Uterine smooth muscle cell (primary cell): ENCODE measurements at places on chromosomes 1 and 21. TPM values are rescaled to one million over a fixed set of nuclear protein-coding genes. Genes with fewer than 3 reads are reported as not detected.

Gene TDRD10
- total RNA-seq = not detected in 2 replicates

Gene CDC42SE1
- total RNA-seq = 41.1 and 44.4 TPM in 2 replicates

Gene S100A7A
- total RNA-seq = not detected in 2 replicates

Gene MNDA
- not detected in 2 replicates for total RNA-seq

Gene GSTM5
- 1.00 and 1.5 TPM in 2 replicates for total RNA-seq

Gene ARHGAP30
- not detected in 2 replicates for total RNA-seq

Gene RHD
- total RNA-seq = 0.12 TPM in 1 of 2 replicates, not detected in the other

Gene NBPF4
- not detected in 2 replicates for total RNA-seq

Gene OXCT2
- 2.2 and 4.5 TPM in 2 replicates for total RNA-seq

Gene ATP1A4
- total RNA-seq = not detected in 2 replicates

Gene AMY1C
- not detected in 2 replicates for total RNA-seq

Gene TNFRSF8
- 0.37 and 0.89 TPM in 2 replicates for total RNA-seq

Gene GUCA2B
- not detected in 2 replicates for total RNA-seq

Gene LMOD1
- 8.0 and 19.4 TPM in 2 replicates for total RNA-seq

Gene PRAMEF25
- not detected in 2 replicates for total RNA-seq

Gene CD101
- total RNA-seq = under 0.01 TPM in 2 replicates

Gene TFF3
- not detected in 2 replicates for total RNA-seq

Gene PROK1
- not detected in 2 replicates for total RNA-seq

Gene CD84
- total RNA-seq = not detected in 2 replicates

Gene CDK18
- total RNA-seq = 0.11 and 0.62 TPM in 2 replicates

Gene OR2M3
- not detected in 2 replicates for total RNA-seq

Gene MCOLN3
- 3.8 and 6.5 TPM in 2 replicates for total RNA-seq

Gene TFF2
- not detected in 2 replicates for total RNA-seq

Gene TNNT2
- total RNA-seq = 0.11 TPM in 1 of 2 replicates, not detected in the other

Gene NOS1AP
- total RNA-seq = 0.37 and 0.44 TPM in 2 replicates

Gene BTBD19
- 5.4 and 12.0 TPM in 2 replicates for total RNA-seq

Gene ERG
- total RNA-seq = 0.11 and 0.37 TPM in 2 replicates

Gene INSRR
- under 0.01 TPM in 1 of 2 replicates, not detected in the other for total RNA-seq

Gene WNT3A
- total RNA-seq = not detected in 2 replicates

Gene CRNN
- total RNA-seq = not detected in 2 replicates

Gene ZNF648
- not detected in 2 replicates for total RNA-seq

Gene AKNAD1
- not detected in 2 replicates for total RNA-seq

Gene FCER1A
- total RNA-seq = not detected in 2 replicates

Gene USH2A
- total RNA-seq = under 0.01 TPM in 1 of 2 replicates, not detected in the other

Gene MRPL24
- total RNA-seq = 49.0 and 50.9 TPM in 2 replicates

Gene WDR77
- 35.7 and 65.0 TPM in 2 replicates for total RNA-seq

Gene ARF1
- 257 and 351 TPM in 2 replicates for total RNA-seq

Gene TMPRSS15
- not detected in 2 replicates for total RNA-seq
